T-cell (primary cell): ENCODE measurements at places on chromosomes 7 and 10. TPM values are rescaled to one million over a fixed set of nuclear protein-coding genes. Genes with fewer than 3 reads are reported as not detected.

GRCh38 chr7:69673074-69673473, 74.8 kb downstream of the AUTS2 start:
- no peak for DNase-seq

GRCh38 chr7:135168489-135169140, 1.9 kb downstream of the CYREN start:
- no peak for DNase-seq

- no peak for DNase-seq
Observed at GRCh38 chr10:132910186-132910880, 32.0 kb downstream of the CFAP46 start.

- no peak for DNase-seq
Observed at GRCh38 chr10:36170943-36171501, 528.9 kb upstream of the FZD8 start.

- no peak for DNase-seq
Observed at GRCh38 chr7:50834679-50835078, 52.0 kb upstream of the GRB10 start.

DNA sequence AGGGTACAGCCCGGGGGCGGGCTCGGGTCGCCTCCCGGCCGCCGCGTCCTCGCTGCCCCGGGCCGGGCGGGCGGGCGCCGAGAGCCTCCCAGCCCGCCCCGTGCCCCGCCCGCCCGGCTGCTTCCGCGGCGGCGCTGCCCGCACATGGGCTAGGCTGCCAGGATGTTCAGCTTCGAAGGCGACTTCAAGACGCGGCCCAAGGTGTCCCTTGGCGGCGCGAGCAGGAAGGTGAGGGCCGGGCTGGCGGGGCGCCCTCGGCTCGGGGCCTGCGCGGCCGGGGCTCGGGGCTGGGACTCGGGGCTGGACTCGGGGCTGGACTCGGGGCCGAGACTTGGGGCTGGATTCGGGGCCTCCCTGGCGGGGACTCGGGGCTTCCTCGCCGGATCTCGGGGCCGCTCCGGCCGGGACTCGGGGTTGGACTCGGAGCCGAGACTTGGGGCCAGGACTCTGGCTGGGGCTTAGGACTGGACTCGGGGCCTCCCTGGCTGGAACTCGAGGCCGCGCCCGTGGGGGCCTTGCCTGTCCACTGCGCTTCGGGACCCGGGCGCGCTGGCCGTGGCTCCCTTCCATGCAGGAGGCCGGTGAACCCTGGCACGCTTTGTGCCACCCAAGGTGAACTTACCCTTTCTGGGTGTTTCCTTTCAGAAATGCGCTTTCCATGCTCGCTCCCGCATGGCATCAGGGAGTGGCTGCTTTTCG, 534 bp downstream of the UBE3C start:
- peak; percentile 55 for DNase-seq

DNA sequence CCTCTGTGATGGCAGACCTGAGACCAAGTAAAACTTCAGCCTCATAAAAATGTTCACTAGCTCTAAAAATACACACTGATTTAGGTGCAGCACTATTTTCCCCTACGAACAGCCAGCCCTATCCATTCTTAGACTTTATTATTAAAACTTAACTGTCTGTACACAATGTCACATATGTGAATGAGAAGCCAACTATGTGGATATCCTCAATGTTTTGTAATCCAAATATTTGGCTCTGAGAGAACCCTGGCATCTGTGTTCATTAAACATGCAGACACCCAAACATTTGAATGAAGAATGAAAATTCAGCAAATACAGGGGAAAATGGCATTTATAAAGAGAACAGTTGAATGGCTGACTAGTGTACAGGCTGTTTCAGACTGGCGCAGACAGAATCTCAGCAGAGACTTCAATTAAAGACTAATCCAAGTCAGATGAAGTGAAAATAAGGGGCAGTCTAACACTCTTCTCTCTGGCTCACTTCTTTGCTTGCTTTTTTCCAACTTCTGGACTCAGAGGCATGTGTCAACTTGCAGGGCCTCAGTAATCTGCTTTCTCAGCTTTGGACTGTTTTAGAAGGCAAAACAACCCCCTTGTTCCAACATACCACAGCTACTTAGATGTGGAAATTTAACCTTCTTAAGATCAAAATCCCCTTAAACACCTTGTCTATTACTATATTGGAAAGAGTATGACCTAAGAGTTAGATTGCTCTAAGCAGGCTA, 47.4 kb upstream of the FAM180A start:
- no peak for DNase-seq

DNA sequence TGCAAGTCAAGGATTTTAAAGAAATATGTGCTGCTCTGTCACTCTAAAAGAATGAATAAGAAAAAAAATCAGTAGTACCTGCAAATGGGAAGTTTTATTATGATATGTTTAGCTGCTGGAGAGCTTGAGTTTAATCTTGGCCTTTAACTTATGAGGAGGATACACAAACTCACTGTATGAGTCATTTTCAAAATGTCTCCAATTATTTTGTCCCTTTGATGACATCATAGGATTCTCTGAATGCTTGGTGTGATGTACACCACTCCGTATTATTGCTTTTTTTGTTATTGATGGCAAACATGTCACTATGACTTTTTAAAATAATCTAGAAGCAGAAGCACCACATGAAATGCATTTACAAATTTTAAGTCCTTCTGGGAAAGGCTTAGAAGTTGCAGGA, 125.8 kb downstream of the RALA start:
- DNase-seq = no peak

DNA sequence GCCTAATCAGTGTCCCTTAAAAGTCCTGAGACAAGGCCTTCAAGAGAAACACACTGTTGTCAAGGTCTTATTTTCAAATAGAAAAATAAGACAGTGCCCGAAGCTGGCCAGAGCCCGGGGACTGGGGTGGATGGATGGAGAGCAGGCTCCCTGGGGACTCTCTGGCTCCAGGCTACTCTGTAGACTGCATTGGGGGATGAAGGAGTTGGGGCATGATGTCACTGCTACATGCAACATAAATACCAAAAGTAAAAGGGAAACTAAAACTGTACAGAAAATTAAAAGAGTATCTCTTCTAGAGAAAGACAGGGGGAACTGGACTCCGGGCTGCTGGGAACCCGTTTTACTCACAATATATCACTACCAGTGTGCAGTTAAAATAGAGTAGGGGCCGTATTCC, 629.8 kb downstream of the KCNMA1 start:
- no peak for DNase-seq

DNA sequence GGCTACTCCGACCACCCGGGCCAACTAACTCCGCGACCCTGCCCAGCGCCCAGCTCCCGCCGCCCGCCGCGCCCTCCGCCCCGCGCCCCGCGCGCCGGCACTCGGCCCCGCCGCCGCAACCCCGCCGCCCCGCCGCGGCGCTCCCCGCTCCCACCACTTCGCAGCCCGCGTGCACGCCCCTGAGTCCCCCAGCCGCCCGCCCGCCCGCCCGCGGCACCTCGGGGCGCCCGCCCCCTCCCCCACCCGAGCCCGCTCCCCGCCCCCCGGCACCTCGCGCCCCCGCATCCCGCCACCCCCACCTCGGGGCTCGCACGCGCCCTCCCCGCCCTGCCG, 598 bp downstream of the JAZF1 start:
- no peak for DNase-seq

- no peak for DNase-seq
Observed at GRCh38 chr7:124031919-124032318, 948 bp downstream of the TMEM229A start.

DNA sequence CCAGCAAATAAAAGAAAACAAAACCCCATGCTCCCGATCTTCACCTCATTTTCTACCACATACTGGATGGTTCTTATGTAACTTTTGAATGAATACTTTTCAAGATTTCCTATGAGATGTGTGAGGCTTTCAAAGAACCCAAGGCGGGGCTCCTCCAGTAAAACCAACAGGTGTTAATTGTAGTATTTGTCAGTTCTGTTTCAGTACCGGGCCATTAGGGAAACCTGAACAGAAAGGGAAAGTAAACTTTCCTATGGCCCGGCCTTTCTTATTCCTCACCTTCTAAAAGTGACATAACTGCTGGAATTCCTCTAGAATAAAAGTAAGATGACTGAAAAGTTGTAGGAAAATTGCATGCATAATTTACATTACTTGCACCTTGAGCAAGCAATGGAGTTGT, 672.9 kb downstream of the MAGI2 start:
- DNase-seq = no peak

- DNase-seq = no peak
Observed at GRCh38 chr10:69938541-69938991, 114.1 kb upstream of the MACROH2A2 start.

- no peak for DNase-seq
Observed at GRCh38 chr10:78914502-78915189, 154.1 kb upstream of the ZMIZ1 start.

- no peak for DNase-seq
Observed at GRCh38 chr10:124210263-124210662, 116.9 kb upstream of the CHST15 start.

GRCh38 chr7:98810153-98810802, 59.5 kb downstream of the TMEM130 start:
- no peak for DNase-seq

DNA sequence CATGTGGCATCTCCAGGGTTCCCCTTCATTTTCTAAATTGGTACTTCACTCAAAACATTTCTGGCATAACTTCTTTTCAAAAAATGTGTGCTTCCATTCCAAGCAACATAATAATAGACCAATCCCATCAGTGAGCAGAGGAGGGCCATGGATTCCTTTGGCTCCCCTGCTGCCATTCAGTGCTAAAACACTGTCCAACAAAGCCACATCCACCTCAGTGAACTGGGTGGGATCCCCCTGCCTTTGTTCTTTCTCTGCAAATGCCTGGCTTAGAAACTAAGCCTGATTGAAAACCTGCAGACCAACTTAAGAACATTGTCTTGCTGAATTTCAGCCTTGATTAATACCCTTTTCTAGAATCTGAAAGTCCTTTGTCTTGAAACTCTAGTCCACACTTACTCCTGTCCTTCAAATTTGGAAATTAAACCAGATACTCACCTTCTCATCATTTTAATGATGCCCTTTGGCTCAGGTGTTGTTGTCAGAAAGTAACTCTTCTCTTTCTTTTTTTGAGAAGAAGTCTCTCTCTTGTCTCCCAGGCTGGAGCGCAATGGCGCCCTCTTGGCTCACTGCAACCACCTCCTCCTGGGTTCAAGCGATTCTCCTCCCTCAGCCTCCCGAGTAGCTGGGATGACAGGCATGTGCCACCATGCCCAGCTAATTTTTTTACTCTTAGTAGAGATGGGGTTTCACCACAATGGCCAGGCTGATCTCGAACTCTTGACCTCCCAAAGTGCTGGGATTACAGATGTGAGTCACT, 132.3 kb downstream of the PLXNA4 start:
- no peak for DNase-seq

- peak; percentile 76 for DNase-seq
Observed at GRCh38 chr10:14571866-14572507, 202.7 kb downstream of the FAM107B start.

DNA sequence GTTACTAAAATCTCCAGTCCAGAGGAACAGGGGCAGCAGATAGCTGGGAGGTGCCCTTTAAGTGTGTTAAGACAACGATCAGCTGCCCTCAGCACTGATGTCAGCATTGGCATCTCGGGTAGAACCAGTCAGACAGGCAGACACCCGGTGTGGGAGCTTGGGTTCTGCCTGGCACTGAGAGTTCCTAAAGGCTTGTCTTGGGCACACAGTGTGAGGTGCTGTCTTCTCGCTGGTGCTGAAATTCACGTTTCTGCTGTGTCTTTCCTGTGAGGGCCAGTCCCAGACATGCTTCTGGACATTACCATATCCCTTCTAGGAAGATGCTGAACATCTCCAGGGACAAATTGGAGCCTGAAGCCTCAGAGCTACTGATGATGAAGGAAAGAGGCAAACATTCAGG, 156.2 kb downstream of the DNAJB6 start:
- no peak for DNase-seq

DNA sequence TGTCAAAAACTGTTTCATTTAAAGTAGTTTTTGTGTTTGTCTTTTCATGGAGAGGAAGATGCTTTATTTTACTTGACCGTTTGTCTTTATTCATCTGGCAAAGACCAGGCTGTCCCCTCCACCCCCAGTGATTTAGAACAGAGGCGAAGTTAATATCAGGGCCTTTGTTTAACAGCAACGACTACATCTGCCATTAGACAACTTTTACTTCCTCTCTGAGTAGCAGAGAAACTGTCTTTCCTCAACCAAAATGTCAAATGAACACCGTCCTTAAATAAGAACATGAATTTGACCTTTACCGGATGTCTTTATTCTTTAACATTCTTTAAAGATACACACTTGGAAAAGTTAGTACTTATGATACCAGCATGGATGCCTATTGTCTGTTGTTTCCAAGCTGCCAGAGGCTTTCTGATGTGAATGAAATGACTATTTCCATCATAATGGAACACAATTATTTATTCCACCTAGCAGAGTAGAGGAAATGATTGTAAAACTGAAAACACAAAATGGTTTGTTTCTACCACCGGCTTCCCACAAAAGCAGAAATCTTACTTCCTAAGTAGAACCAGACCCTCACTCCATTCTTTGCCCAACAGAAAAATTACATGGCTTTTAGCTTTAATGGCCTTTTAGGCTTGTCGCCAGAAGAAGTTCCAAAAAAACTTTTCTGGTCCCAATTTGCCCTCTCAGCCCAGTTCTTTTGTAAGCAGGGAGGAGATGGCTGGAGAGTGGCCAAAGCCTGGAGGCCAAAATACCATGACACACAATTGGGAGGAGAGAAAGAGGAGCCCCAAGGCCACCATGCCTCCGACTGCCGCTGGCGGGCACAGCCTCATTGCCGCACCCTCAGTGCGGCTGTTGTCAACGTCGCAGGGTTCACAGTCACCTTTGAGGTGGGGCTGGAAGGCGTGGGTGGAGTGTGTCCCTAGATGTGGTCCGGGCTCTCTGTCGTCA, 168.5 kb downstream of the TEX36 start:
- DNase-seq = no peak

DNA sequence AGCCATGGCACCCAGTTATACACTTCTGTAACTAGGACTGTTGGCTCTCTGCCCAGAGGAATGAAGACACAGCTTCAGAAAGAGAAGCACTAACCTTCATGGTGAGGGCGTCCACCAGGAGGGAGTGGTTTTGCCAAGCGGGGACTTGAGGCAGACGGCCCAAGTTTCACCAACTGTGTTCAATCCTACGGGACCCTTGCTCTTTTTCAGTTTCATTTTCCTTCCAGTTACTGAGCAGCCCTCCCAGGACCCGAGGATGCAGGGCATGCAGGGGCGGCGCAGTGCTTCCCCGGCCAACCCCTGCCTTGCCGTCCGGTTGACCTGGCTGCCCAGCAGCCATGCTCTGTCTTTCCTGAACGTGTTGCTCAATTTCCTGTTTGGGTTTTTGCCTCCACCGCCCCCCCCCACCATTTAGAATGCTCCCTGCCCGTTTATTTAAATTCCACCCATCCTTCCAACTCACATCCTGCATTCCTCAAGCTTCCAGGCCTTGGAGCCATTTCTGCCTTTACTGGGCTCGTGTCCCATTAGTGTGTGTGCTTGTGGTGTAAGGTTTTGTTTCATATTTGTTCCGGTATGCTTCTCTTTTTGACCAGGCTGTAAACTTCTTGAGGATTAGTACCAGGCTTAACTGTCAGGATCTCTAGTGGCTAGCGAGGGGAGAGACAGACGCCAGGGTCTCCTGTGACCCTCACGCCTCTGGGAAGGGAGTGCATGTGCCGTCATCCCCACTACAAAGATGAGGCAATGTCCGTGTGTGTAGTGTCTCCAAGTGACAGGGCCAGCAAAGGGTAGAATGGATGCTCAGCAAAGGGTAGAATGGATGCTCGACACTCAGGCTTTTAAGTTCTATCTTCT, 31.6 kb downstream of the IL15RA start:
- DNase-seq = no peak

GRCh38 chr10:75530299-75530698, 98.9 kb downstream of the LRMDA start:
- DNase-seq = no peak

The TDRD1 gene
- total RNA-seq = 0.13 TPM

The SPDYE3 gene
- not detected for total RNA-seq

The SLC18A2 gene
- 1.0 TPM for total RNA-seq

The WIPF3 gene
- not detected for total RNA-seq

The SPDYE16 gene
- 0.96 TPM for total RNA-seq

The ZNF853 gene
- total RNA-seq = 5.2 TPM
